KBM-7 (cell line): ENCODE measurements at places on chromosomes 4 and X.
A peak's percentile ranks its signal among the peaks of the same experiment; 100 is the strongest.

DNA sequence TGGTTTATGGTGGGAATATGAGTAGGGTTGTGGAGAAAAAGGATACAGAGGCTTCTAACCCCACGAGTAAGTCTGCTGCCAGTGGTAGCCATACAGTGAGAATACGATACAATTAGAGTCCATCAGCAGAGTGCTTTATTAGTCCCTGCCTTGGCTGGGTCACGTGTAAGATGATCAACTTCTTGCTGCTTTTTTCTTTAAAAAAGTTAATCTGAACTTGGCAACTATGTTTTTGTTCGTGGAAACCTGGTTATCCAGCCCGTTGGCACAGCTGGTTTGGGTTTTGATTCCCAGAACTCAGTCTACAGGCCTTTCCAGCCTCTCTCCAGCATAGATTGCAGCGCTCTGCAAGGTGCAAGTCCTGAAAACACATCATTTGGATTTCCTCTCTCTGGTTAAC, 53.1 kb upstream of the LSM6 start:
- no peak for DNase-seq

- no peak for DNase-seq
Observed at GRCh38 chr4:185730849-185731608, 81.0 kb downstream of the SORBS2 start.

GRCh38 chr4:78166622-78167021, 109.5 kb downstream of the FRAS1 start:
- peak; percentile 10 for DNase-seq

GRCh38 chr4:80161413-80162058, 35.8 kb upstream of the PRDM8 start:
- no peak for DNase-seq

DNA sequence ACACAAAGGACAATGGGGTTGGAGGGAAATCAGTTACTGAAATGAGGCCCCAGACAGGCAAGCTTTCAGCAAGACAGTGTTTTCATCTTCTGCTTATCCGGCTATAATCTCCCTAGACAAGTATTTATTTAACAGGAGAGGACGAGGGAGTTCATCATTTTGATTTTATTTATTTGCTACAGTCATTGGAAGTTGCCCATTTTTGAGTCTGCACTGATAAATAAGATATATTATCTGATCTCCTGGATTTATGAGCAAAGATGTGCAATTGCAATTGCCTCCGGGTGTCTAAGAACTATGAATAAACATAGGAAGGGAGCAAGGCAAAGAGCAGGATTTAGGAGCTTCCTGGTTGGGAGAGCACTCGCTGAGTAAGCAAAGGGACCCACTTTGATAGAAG, 263.2 kb upstream of the EDA2R start:
- DNase-seq = no peak

DNA sequence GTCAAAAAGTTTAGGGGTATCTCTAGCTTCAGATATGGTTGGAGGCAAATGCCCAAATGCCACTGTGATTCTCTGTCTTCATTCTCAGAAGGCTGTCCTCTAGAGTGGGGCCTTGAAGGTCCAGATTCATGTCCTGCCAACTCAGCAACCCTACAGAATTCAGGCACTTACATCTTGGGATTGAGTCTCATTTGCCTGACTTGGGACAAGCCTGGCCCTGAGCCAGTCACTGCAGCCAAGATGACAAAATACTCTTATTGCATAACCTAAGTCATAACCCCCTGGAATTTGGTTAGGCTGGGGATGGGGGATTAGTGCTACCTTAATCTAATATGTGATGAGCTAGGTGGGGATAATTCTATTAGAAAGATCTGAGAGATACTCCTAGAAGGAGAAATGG, 100.5 kb downstream of the AREG start:
- no peak for DNase-seq

DNA sequence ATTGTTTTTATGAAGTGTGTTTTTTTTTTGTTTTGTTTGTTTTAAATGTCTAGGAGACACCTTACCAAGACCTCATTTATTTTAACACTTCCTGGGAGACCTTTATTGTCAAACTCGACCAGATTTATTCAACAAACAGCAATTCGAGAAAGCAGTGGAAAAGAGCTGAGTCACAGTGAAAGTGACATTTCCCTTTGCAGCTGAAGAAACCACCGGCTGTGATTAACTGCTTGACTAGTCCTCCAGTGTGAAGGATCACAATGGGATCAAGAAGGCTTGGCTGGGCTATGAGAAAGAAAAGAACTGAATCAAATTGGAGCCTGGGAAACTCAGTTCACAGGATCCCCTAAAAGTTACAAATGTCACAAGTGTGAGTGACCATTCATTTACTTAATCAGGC, 11.9 kb upstream of the ADH7 start:
- no peak for DNase-seq

DNA sequence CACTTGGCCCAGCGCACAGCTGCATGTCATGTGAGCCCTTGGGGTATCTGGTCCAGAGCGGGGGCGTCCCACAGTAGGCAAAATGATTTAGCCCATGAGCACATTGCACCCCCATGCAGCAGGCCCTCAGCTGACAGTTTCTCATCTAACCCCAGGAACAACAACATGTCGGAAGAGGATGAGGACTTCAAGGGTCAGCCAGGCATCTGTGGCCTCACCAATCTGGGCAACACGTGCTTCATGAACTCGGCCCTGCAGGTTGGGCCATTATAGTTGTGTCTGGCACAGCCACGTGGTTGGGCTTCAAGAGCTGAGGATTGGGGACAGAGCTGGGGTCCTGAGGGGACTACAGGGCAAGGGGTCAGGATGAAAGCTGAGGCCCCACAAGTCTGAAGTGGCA, 7.8 kb downstream of the USP11 start:
- no peak for DNase-seq

GRCh38 chr4:48296365-48296764, 26.7 kb upstream of the TEC start:
- no peak for DNase-seq

DNA sequence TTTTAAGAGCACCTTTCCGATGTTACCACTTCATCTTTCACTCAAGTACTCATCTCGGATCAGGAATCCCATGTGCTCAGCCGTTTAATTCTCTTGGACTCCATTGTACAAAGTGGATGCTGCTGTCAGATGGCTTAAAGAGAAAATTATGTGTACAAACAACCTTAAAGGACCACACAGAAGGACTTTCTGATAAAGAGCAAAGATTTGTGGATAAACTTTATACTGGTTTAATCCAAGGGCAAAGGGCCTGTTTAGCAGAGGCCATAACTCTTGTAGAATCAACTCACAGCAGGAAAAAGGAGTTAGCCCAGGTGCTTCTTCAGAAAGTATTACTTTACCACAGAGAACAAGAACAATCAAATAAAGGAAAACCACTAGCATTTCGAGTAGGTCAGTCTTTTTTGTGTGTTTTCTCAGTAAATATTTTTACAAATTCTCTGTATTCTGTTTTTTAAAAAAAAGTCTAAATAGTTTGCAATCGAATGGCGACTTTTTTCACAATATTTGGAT, 20.1 kb downstream of the MMAA start:
- DNase-seq = no peak

DNA sequence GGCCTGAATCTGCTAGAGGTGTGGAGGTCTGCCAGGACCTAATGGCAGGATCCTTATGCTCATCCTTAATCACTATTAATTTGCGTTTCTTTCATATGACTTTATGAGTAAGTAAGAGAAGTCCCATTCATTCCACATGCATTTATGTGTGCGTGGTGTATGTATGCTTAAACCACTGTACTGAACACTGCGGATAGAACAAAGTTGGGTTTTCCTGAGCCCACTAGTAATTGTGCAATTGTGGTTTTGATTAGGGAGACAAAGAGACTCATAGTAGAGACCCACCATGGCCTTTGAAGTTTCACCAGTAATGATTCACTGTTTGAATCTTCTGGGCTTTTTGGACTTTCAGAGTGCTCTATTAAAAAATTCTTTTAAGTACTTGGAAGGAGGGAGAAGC, 498.5 kb upstream of the DIPK2B start:
- DNase-seq = no peak

- DNase-seq = no peak
Observed at GRCh38 chr4:147578051-147578476, 39.1 kb upstream of the TMEM184C start.

GRCh38 chr4:48205107-48205506, 64.5 kb downstream of the TEC start:
- DNase-seq = no peak

GRCh38 chrX:38513112-38513742, 48.1 kb upstream of the TSPAN7 start:
- DNase-seq = no peak

DNA sequence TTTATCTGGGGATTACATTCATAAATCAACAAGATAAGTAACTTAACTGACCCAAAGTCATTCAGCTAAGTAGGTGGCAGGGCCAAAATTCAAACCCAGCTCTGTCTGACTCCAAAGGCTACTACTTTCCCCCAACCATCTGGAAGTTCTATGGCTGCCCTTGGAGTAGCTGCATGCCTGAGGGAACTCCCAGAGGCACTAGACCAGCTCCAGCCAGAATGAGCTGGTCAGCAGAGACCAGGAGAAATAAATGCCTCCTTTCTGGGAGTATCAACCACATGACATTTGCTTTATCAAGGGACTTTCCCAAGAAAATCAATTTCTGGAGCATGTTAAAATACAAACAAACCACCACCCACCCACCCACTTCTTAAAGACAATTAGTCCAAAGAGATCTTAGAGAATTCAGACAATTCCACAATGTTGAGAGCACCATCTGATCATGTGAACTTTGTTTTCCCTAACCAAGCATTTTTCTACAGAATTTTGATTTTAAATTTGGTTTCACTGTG, 180.5 kb downstream of the EFHC2 start:
- DNase-seq = no peak

- DNase-seq = peak; percentile 83
Observed at GRCh38 chrX:13091111-13091765, 46.8 kb upstream of the FAM9C start.

DNA sequence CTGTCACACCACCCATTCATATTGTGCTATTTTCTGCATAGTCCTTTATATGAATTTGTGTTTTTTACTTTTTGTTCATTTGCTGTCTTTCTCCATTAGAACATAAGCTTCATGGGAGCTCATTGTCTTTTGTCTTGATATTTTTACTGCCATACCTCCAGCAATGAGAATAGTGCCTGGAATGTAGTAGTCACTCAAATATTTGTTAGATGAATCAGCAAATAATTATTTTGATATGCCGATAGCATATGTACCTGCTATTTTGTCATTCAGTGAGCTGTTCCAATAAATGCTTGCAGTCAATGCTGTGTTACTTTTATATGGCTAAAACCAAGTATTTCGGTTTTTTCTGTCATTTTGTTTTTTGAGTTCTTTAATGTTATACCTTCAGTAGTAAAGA, 43.5 kb upstream of the SLC25A31 start:
- no peak for DNase-seq

GRCh38 chrX:148874636-148875246, 374.3 kb downstream of the AFF2 start:
- no peak for DNase-seq

DNA sequence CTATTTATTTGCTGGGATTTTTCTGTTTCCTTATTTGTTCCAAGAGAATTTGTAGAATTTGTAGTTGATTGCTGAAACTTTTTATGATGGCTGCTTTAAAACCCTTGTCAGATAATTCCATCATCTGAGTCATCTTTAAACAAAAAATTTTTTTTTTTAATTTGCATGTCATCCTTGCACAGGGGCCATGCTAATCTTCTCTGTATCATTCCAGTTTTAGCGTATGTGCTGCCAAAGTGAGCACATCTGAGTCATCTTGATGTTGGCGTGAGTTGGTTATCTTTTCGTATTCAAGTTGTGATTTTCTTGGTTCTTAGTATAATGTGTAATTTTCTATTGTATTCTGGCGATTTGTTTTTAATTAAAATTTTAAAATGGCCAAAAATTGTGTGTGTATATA, 18.7 kb upstream of the ZNF157 start:
- no peak for DNase-seq

GRCh38 chr4:177001271-177002175, 208.8 kb upstream of the VEGFC start:
- peak; percentile 65 for DNase-seq

DNA sequence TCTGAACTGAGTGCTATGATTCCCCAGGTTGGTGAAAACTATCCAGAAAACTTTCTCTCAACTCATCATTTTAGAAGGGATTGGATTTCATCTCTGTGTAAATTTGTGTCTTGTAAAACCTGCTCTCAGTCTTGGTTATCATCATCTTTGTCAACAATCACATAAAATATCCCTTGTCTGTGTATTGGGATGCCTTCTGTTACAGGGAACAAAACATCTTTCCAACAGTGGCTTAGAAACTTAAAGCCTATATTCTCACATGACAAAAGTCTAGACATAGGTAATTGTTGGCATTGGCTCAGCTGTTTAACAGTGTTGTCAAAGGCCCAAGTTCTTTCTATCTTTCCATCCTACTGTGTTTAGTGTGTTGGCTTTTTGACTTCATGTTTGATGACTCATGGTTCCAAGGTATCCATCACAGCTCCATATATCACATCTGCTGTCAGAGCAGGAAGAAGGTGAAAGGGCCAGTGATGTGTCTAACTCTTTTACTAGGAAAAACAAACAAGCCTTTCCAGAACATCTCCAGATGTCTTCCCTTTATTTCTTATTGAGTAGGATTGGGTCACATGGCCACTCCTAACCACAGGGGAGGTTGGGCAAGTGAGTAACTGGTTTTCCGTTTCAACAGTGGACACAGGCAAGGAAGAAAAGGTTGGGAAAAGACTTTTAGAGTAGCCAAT, 65.0 kb downstream of the PHEX start:
- DNase-seq = no peak

- DNase-seq = no peak
Observed at GRCh38 chr4:952881-953573, 20.3 kb downstream of the DGKQ start.

DNA sequence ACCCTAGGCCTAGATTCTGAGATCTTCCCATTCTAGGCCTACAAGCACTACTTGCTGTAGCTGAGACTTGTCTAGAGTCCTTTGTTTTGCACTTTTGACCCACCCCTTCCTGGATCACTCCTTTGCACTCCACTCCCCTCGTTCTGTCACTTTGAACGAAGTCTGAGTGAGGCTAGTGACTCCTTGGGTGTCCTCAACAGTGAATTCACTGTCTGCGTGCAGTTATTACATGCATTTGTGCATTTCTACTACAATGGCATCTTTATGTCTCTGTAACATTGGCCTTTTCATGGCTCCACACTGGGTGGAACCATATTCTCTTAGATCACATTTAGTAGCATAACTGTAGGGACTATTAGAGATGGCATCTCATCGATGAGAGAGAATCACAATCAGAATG, 50.5 kb downstream of the OCRL start:
- DNase-seq = no peak

DNA sequence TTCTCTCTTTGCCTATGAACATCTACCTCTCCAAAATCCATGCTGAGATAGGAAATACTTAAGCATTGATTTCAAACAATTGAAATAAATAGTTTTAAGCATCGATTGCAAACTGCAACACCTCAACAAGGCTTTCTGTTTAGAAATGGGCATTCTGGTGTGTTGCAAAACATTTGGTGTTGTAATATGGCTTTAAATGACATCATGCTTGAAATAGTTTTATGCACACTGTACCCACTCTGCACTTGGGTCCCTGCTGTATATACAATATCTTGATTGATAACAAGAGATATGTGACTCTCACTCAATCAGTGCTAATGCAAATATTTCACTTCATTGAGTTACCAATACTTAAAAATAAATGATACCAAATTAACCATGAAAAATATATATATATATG, 964.9 kb upstream of the GRIA3 start:
- no peak for DNase-seq

GRCh38 chr4:47567511-47567910, 82.4 kb downstream of the ATP10D start:
- DNase-seq = no peak
